Neural cell (in vitro differentiated cells): ENCODE measurements at places on chromosomes 11 and 22. TPM values are rescaled to one million over a fixed set of nuclear protein-coding genes. Genes with fewer than 3 reads are reported as not detected.

The TAGLN gene
- 15.7 and 22.9 TPM in 2 replicates for polyA plus RNA-seq

The TMEM121B gene
- 15.8 and 16.8 TPM in 2 replicates for polyA plus RNA-seq

The TBC1D22A gene
- 9.3 and 10.4 TPM in 2 replicates for polyA plus RNA-seq

The C11orf21 gene
- polyA plus RNA-seq, result not detected in 2 replicates

The P2RY2 gene
- not detected in 2 replicates for polyA plus RNA-seq

The ENTHD1 gene
- polyA plus RNA-seq, result not detected in 2 replicates

The MMP13 gene
- polyA plus RNA-seq, result 0.26 TPM in 1 of 2 replicates, not detected in the other

The XKR3 gene
- not detected in 2 replicates for polyA plus RNA-seq

The IRAG1 gene
- 0.10 and 0.14 TPM in 2 replicates for polyA plus RNA-seq

The SPTBN2 gene
- polyA plus RNA-seq, result 159 and 219 TPM in 2 replicates

The CRYAB gene
- not detected in 2 replicates for polyA plus RNA-seq

The C1QTNF5 gene
- polyA plus RNA-seq, result not detected in 2 replicates

The ARHGAP8 gene
- 3.0 and 5.0 TPM in 2 replicates for polyA plus RNA-seq

The LDLRAD3 gene
- polyA plus RNA-seq, result 3.5 TPM in 2 replicates

The UBQLNL gene
- polyA plus RNA-seq, result not detected in 2 replicates

The KMT2A gene
- polyA plus RNA-seq, result 16.7 and 24.2 TPM in 2 replicates

The MRGPRX4 gene
- not detected in 2 replicates for polyA plus RNA-seq

The TSKU gene
- polyA plus RNA-seq, result 3.5 and 6.5 TPM in 2 replicates

The KRTAP5-7 gene
- polyA plus RNA-seq, result 0.56 and 1.2 TPM in 2 replicates

The DNAJB7 gene
- not detected in 2 replicates for polyA plus RNA-seq
